ENCODE measurements at places on chromosomes 7 and 10.

DNA sequence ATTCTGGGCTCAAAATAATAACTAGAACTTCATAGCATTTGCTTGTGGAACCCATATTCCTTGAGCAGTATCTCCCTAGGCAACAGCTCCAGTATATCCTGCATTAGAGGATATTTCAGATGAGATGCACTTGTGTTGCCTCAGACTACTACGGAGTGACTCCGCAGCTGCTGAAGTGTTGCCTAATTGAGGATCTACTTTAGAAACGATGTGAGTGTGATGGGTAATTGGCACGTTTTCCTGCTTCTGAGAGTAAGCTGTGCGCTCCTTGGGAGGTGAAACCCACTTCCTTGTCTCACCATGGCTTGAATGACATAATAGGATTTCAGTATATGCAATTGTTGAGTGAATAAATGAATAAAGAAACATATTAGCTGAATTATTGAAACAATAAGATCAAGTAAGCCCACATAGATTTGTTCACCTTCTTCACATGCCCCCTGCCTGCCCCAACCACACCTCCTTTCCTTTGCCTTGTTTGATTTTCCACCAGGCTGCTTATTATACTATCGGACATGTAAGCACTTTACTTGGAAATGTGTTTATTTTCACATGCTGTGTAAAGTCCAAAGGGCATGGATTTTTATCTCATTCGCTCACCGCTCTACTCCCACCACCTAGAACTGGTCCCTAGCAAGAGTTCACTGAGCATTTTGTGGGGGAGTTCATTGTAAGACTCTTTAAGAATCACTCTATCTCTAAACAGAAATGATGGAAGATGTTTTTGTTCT lies 303.8 kb downstream of the KCNMA1 start:
- DNase-seq, result no peak

GRCh38 chr7:46058086-46058823 lies 137.2 kb upstream of the IGFBP3 start:
- no peak for DNase-seq

GRCh38 chr10:74771054-74771453 lies 55.3 kb upstream of the KAT6B start:
- no peak for DNase-seq

DNA sequence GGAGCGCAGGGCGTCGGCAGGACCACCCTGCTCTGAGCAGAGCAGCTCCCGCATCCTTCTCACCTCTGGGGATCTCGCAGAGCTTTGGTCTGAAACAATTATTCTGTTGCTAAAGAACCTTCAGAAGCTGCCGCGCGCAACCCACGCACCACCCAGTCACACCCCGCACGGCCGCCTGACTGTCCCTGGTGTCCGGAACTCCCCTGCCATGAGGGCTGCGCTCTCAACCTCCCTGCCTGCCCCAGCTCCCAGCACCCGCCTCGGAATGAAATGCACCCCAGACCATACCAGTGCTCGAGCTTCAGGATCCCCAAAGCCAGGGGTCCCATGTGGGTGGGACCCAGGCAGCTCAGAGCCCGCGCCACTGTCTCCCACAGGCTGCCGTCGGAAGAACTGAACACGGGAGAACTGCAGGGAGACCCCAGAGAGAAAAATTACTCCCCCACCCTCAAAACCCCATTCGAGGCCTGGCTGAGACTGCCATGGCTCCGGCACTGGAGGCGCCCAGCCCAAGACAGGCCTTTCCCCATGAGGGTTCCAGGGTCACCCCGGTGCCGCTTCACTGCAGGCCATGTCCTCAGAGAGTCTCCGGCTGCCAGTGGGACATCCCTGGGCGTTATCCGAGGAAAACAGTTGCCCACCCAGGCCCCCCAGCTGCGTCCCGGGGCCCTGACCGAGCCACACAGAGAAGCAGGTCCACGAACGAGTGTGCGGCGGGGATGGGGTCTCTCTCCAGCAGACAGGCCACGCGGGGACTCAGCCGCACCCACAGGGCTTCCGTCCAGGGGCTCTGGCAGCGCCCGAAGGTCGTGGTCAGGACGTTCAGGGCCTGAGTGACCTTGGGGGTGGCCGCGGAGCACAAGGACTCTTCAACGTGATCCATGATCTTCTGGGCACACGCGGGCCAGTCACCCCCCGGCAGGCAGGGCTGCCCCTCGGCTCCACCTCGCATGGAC lies 12.1 kb downstream of the BRAT1 start:
- DNase-seq, result no peak
